ENCODE measurements at places on chromosomes 12 and 14. TPM values are rescaled to one million over a fixed set of nuclear protein-coding genes. Genes with fewer than 3 reads are reported as not detected.

The ASCL1 gene
- total RNA-seq = not detected

The TMEM30B gene
- 0.49 TPM for total RNA-seq

The TMEM132C gene
- not detected for total RNA-seq

The IQSEC3 gene
- not detected for total RNA-seq

The LPAR5 gene
- total RNA-seq = not detected

The TSHR gene
- total RNA-seq = 2.3 TPM

The PMCH gene
- not detected for total RNA-seq

The KRT78 gene
- not detected for total RNA-seq

The FBLN5 gene
- 215 TPM for total RNA-seq

The CLEC6A gene
- not detected for total RNA-seq

The WDR89 gene
- total RNA-seq = 8.0 TPM

The RPGRIP1 gene
- not detected for total RNA-seq

The TTC5 gene
- 15.3 TPM for total RNA-seq

The TEX52 gene
- total RNA-seq = not detected

The CLEC1A gene
- 0.85 TPM for total RNA-seq

The PAWR gene
- total RNA-seq = 46.0 TPM

The GRIN2B gene
- total RNA-seq = not detected

The TAS2R13 gene
- 1.8 TPM for total RNA-seq

The DBX2 gene
- 0.12 TPM for total RNA-seq

The MAX gene
- total RNA-seq = 66.0 TPM

The B4GALNT3 gene
- 0.32 TPM for total RNA-seq

The CCDC196 gene
- total RNA-seq = not detected

The IL26 gene
- total RNA-seq = not detected

The DEGS2 gene
- total RNA-seq = not detected

The CCDC177 gene
- total RNA-seq = not detected

The PROX2 gene
- 0.12 TPM for total RNA-seq

The TOMM20L gene
- total RNA-seq = not detected

The NOS1 gene
- total RNA-seq = 0.12 TPM

The P2RX2 gene
- not detected for total RNA-seq

The RPL10L gene
- not detected for total RNA-seq

The MVK gene
- total RNA-seq = 39.3 TPM

The SDSL gene
- total RNA-seq = 2.3 TPM

The DCP1B gene
- 20.5 TPM for total RNA-seq

The DTX1 gene
- total RNA-seq = under 0.01 TPM

The NEUROD4 gene
- not detected for total RNA-seq
